NCI-H2081 (cell line): ENCODE measurements at places on chromosomes 3 and 15.

GRCh38 chr3:72383230-72383629 lies 465.0 kb downstream of the SHQ1 start:
- DNase-seq: no peak

DNA sequence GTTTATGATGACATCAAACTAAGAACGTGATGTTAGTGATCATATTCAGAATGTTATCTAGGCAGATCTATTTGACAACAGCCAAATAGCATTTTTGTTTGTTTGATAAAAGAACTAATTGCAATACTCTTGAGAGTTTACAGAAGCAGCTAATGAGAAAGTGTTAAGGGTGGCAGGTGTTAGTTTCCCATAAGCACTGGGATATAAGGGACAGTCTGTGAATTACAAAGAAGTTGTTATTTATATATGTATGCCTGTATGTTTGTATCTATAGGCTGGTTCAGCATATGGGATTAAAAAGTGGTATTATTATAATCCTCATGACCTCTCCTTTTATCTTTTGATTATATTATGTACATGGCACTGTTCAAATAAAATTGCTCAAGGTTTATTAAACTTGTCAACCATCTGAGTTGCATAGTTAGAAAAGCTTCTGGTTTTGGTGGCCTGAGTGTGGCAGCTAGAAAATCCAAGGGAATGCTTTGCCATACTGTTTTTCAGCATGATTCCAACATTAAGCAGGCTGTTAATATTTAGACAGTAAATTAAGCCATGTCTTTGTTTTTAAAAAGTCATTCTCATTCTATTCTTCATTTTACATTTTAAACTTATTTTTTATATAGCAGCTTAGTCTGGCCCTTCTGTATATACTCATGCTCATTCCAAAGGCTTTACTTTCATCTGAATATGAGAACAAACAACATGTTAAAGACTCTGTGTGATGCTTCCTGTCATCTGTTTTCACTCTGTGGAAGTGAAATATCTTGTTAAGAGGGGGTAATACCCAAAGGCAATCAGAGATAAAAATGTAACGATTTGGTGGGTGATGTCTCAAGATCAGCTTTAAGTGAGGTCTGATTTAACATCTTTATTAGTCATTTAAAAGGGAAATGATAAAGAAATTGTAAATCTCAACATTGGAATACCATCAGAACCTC lies 13.1 kb downstream of the ROBO2 start:
- DNase-seq: no peak

- no peak for DNase-seq
Measured at GRCh38 chr3:37956723-37957538, 33.7 kb upstream of the VILL start.

DNA sequence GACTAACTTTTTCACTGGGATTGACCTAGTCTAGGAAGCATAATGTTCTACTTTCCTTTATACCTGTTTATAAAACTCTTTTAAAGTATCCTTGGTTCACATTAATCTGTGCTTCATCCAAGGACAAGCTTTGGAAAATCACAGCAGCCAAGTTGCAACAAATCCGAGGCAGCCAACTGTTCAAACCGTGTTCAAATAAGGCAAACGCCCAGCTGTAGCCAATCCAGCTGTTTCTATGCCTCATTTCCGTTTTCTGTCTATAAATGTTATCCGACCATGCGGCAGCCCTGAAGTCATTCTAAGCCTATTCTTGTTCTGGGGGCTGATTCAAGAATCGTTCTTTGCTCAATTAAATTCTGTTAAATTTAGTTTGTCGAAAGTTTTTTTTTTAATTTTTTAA lies 78.3 kb downstream of the FMN1 start:
- no peak for DNase-seq

GRCh38 chr3:15513810-15514662 lies 7.5 kb downstream of the COLQ start:
- no peak for DNase-seq

GRCh38 chr3:163957072-163957471 lies 1121.2 kb downstream of the SI start:
- no peak for DNase-seq

- no peak for DNase-seq
Measured at GRCh38 chr3:163273694-163274093, 1777.1 kb downstream of the OTOL1 start.

GRCh38 chr3:169044331-169045113 lies 619.0 kb downstream of the MECOM start:
- DNase-seq: no peak

DNA sequence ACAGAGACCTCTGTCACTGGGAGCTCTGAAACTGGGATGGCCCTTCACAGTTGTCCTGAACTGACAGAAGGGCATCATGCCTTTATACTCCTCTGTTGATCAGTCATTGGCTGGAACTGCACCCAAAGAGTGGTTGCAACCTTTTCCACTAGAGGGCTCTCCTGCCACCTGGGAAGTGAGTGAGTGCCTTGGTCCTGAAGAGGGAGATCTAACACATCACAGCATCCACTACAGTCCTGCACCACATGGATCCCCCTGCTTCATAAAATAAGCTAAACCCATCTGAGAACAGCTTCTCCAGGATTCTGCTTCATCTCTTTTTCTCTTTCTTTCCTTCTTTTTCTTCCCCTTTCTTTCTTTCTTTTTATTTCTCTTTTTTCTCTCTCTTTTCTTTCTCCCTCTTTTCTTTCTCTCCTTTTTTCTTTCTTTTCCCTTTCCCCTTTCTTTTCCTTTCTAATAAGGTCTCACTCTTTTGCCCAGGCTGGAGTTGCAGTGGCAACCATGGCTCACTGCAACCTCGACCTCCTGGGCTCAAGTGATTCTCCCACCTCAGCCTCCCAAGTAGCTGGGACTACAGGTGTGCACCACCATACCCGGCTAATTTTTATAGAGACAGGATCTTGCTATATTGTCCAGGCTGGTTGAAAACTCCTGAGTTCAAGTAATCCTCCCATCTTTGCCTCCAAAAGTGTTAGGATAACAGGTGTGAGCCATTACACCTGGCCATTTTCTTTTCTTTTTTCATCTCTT lies 42.8 kb upstream of the RAF1 start:
- DNase-seq: peak; percentile 73

DNA sequence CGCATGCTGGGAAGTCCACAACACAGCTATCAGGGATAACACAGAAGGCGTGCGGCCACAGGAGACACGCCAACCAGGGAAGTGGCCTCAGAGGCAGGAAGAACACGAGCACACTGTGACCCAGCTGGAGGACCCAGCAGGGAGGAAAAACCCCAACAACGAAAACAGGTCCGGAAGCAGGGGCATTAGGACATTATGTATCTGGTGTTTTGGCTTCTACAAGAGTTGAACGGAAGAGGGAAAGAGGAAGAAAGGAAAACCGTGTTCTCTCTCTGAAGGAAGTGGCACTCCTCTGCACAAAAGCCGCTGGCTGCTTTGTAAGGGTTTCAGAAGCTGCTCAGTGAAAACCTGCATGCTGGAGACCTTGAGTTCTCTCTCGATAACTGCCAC lies 61.8 kb downstream of the HACD2 start:
- DNase-seq: no peak

DNA sequence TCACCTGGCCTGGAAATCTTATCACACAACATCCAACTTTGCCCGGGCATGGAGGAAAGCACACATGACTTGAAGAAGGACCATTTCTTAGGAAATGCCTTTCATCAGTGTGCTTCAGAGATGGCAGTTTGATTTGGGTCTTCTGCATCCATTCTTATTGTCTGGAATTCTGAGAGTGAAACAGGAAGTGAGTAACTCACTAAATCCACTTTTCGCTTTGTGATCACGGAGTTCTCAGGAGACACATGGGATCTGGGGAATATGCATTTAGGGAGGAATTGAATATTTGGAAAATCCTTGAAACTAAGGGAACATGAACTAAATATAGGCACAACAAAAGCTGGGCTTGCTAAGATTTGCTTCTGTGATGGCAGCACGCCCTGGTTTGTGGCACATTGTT lies 212.5 kb upstream of the FEZF2 start:
- DNase-seq: no peak

DNA sequence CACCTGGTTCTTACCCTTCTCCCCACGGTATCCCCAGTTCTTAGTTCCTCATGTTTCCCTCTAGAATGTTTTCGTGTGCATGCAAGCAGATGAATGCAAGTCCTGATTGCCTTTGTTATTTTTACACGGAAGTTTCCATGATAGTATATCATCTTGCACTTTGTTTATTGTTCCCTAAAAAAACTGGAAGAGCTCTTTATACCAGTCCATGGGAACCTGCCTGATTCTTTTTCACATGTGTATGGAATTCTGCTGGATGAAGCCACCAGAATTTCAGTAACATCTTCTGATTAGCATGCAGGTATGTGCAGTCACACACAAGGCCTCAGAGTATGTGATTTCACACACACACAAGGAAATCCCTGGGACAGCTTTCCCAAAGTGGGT lies 16.0 kb upstream of the LRRK1 start:
- DNase-seq: no peak

- DNase-seq: no peak
Measured at GRCh38 chr3:38167591-38167990, 2.3 kb downstream of the OXSR1 start.

- no peak for DNase-seq
Measured at GRCh38 chr3:194485468-194485880, 1.3 kb downstream of the ATP13A3 start.

DNA sequence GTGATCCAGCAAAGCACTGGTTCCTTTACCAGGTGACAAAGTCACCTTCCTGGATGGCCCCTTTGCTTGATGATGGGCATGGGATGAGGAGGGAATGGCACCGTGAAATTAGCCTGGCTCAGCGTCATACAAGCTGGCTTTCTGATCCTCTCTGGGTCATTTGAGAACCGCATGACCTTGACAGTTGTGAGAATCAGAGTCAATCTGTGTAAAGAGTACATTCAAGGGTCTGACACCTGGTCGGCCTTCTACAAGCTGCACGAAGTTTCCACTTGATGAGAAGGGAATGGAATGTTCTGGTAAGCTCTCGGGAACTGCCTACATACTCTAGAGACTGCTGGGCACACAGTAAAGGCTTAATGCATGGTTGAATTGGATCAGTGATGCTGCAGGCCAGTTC lies 319.8 kb upstream of the TLE3 start:
- DNase-seq: no peak

GRCh38 chr15:56767315-56767714 lies 34.0 kb upstream of the ZNF280D start:
- no peak for DNase-seq

DNA sequence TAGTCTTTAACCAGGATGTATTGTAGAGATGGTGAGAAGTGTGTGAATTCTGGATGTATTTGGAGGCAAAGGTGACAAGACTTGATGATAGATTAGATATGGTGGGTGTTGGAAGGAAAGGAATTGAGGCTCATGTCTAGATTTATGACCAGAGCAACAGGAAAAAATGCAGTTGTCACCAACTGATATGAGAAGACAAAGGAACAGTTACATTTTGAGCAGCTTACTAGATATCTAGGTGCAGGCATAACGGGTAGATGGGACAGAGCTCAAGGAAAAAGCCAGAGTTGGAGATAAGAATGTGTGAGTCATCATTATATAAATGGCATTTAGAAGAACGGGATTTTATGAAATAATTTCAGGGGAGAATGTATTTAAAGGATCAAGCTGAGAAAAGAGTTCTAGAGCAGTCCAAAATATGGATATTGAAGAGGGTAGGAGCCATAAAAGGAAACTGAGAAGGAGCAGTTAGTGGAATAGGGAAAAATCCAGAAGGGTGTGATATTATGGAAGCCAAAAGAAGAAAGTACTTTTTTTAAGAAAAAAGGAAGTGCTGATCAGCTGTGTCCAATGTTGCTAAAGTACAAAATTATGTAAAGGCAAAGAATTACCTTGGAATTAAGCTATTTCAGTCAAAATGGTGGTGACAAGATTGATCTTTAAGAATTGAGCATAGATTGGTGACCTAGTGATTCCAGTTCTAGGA lies 262.5 kb downstream of the CGGBP1 start:
- DNase-seq: no peak

DNA sequence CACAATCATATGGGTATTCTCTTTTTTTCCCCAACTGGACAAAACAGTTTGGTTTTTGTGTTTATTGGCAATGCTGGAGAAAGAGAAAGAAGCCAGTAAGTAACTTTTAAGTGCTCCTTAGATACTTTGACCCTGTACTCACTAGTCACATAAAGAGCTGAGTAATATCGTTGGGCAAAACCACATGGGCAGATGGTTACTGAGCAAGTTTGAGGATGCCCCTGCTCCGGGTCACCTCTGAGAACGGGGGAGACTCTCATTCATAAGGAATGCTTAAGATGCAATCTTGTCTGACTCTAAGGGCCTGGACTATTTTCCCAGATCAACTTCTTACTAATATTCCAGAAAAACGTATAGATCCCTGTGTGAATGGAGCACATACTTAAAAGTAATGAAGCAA lies 106.4 kb upstream of the SLC2A2 start:
- DNase-seq: no peak

GRCh38 chr3:111568911-111569310 lies 26.2 kb downstream of the ZBED2 start:
- DNase-seq: no peak

GRCh38 chr15:59371458-59372351 lies 966 bp downstream of the MYO1E start:
- DNase-seq: peak; percentile 48

GRCh38 chr3:53671192-53671960 lies 174.8 kb downstream of the CHDH start:
- DNase-seq: peak; percentile 41

DNA sequence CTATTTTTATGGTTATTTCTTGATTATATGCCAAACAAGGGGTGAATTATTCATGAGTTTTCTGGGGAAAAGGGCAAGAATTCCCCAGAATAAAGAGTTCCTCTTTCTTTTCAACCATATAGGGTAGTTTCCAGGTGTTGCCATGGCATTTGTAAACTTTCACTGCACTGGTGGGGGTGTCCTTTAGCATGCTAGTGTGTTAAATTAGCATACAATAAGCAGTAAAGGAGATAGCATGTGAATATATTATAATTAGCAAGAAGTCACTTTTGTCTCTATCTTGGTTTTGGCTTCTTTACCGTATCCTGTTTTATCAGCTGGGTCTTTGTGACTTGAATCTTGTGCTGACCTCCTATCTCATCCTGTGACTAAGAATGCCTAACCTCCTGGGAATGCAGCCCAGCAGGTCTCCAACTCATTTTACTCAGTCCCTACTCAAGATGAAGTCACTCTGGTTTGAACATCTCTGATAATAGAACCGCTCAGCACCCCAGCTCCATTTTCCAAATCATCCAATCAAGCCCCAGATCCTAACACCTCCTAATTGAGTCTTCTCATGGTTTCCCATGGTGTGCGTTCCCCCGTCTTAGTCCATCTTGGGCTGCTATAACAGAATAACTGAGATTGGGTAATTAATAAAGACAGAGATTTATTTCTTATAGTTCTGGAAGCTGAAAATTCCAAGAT lies 3.4 kb upstream of the SELENOT start:
- no peak for DNase-seq
